ENCODE measurements at places on chromosomes 2 and 18. TPM values are rescaled to one million over a fixed set of nuclear protein-coding genes. Genes with fewer than 3 reads are reported as not detected.

Gene CNTNAP5
- total RNA-seq: not detected

Gene NEU2
- not detected for total RNA-seq

Gene PDE1A
- total RNA-seq: 3.1 TPM

Gene ASPRV1
- 0.73 TPM for total RNA-seq

Gene SERPINB3
- not detected for total RNA-seq

Gene GCG
- total RNA-seq: not detected

Gene IHH
- 0.15 TPM for total RNA-seq

Gene OSGEPL1
- 13.7 TPM for total RNA-seq

Gene TBR1
- total RNA-seq: 0.17 TPM

Gene PFN4
- not detected for total RNA-seq

Gene BMP10
- not detected for total RNA-seq

Gene ZNF142
- 65.3 TPM for total RNA-seq

Gene FECH
- 73.7 TPM for total RNA-seq

Gene RFTN2
- 7.3 TPM for total RNA-seq

Gene DSG1
- not detected for total RNA-seq

Gene IL37
- not detected for total RNA-seq

Gene CENPA
- 59.2 TPM for total RNA-seq

Gene ADAM17
- total RNA-seq: 34.2 TPM

Gene SMAD7
- 12.0 TPM for total RNA-seq

Gene DNAJC5G
- total RNA-seq: 2.4 TPM

Gene RABL2A
- total RNA-seq: 17.8 TPM
